ENCODE measurements at places on chromosomes 11 and 22. TPM values are rescaled to one million over a fixed set of nuclear protein-coding genes. Genes with fewer than 3 reads are reported as not detected.

SLC5A4 gene
- 0.16 TPM for total RNA-seq

DNA sequence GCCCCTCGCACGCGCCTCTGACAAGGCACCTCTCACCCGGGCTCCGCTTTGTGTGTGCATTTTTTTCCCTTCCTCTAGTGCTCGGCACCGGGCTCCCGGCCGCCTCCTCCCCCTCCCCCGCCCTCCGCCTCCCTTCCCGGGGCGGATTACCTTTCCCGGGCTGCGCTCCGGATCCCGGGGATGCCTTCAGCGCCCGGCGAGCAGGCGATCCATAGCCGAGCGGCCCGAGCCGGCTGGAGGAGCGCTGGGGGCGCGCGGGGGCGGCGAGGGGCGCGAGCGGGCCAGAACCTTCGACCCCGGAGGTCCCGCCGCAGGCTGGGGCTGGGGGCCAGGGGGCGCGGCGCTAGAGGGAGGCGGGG is 282 bp downstream of the MPPED2 start:
- H3K27ac ChIP-seq, result peak overlapping the region; percentile 93
- peak overlapping the region; percentile 95 for H3K4me3 ChIP-seq
- H3K4me1 ChIP-seq, result no peaks in the 10 kb centered on the region
- peak; percentile 30 for DNase-seq

- no peak overlapping the region for H3K27ac ChIP-seq
- peaks cover 47% of the 10 kb centered on the region for H3K36me3 ChIP-seq
- no peaks in the 10 kb centered on the region for H3K27me3 ChIP-seq
- DNase-seq, result no peak
- peaks cover 17% of the 10 kb centered on the region for H3K4me1 ChIP-seq
- no peak overlapping the region for H3K4me3 ChIP-seq
These were observed 36.0 kb upstream of the GNB1L start for GRCh38 chr22:19890502-19891316.

- peaks cover 54% of the 10 kb centered on the region for H3K4me1 ChIP-seq
- no peak for DNase-seq
- H3K36me3 ChIP-seq, result no peaks in the 10 kb centered on the region
- peaks cover 9% of the 10 kb centered on the region for H3K27me3 ChIP-seq
- peak overlapping the region; percentile 72 for H3K4me3 ChIP-seq
These were observed 2.3 kb downstream of the MN1 start for GRCh38 chr22:27799015-27799826.

DNA sequence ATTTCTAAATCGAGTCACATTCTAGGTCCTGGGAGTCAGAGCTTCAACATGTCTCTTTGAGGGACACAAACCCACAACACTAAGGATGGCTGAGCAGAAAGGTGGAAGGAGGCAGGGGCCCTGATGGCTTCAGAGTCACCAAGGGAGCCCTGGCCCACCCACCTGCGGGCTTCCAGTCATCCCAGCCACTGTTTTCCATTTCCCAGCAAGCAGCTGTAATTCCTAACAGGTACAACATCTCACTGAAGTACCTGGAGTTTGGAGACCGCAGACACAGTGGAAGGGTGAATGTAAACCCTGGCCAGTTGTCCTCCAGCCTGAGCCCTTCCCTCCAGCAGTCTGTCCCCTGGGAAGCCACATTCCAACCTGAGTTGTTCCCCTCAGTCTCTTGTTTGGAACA is 562.8 kb downstream of the TBC1D22A start:
- H3K4me3 ChIP-seq, result no peak overlapping the region
- no peak overlapping the region for H3K27ac ChIP-seq
- no peak for DNase-seq

POTEH gene
- not detected for total RNA-seq

RRAS2 gene
- 27.7 TPM for total RNA-seq

WBP2NL gene
- total RNA-seq, result 0.18 TPM

GRCh38 chr11:131534611-131535010 is 164.2 kb downstream of the NTM start:
- no peak overlapping the region for H3K27ac ChIP-seq
- H3K4me1 ChIP-seq, result no peaks in the 10 kb centered on the region
- H3K4me3 ChIP-seq, result no peak overlapping the region
- no peaks in the 10 kb centered on the region for H3K36me3 ChIP-seq
- H3K27me3 ChIP-seq, result peaks cover 11% of the 10 kb centered on the region

GRCh38 chr22:25482091-25482760 is 82.2 kb upstream of the GRK3 start:
- H3K27me3 ChIP-seq, result no peaks in the 10 kb centered on the region
- H3K36me3 ChIP-seq, result no peaks in the 10 kb centered on the region
- no peak overlapping the region for H3K27ac ChIP-seq
- no peak for DNase-seq
- H3K4me1 ChIP-seq, result peaks cover 18% of the 10 kb centered on the region

- no peak overlapping the region for H3K4me3 ChIP-seq
- H3K4me1 ChIP-seq, result no peaks in the 10 kb centered on the region
- no peak overlapping the region for H3K27ac ChIP-seq
- DNase-seq, result peak; percentile 27
- no peaks in the 10 kb centered on the region for H3K36me3 ChIP-seq
- H3K27me3 ChIP-seq, result no peaks in the 10 kb centered on the region
These were observed 227.0 kb upstream of the NCAM1 start for GRCh38 chr11:112734207-112734606.

GRCh38 chr11:65152122-65152521 is 17.8 kb upstream of the SYVN1 start:
- no peak overlapping the region for H3K27ac ChIP-seq
- H3K36me3 ChIP-seq, result no peaks in the 10 kb centered on the region
- peaks cover 32% of the 10 kb centered on the region for H3K4me1 ChIP-seq
- no peak for DNase-seq

PARVG gene
- total RNA-seq, result 16.2 TPM

PTPRJ gene
- 5.6 TPM for total RNA-seq

ADM gene
- 63.7 TPM for total RNA-seq

IMMP1L gene
- 19.8 TPM for total RNA-seq

DNA sequence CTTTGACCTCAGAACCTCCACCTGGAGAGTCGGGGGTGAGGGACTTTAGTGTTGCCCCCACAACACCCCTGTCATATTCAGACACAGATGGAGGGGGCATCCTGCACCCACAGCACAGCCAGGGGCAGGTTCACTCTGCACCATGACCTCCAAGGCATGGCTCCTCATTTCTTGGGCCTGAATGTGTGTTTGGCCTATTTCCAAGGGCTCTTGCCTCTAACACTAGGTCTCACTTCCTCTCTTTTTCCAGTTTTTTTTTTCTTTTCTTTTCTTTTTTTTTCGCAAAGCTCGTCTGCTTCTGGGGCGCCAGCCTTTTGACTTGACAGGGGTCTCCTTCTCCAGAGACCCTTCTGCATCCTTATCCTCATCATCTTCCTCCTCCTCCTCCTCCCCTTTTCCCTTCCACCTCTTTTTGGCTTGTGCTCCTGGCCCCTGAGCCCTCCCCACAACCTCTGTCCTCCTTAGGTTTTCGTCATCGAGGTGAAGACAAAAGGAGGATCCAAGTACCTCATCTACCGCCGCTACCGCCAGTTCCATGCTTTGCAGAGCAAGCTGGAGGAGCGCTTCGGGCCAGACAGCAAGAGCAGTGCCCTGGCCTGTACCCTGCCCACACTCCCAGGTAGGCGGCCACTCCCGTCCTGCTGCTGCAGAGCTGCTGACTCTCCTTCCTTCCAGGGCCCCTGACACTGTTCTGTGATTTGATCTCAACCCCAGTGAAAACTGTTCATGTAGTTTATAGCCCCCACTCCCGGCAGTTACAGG is 3.8 kb downstream of the NCF4 start:
- H3K4me1 ChIP-seq, result peaks cover 57% of the 10 kb centered on the region
- no peak for DNase-seq
- peaks cover 24% of the 10 kb centered on the region for H3K27me3 ChIP-seq
- no peak overlapping the region for H3K4me3 ChIP-seq
- H3K36me3 ChIP-seq, result no peaks in the 10 kb centered on the region
- peak overlapping the region; percentile 95 for H3K27ac ChIP-seq

TSSK2 gene
- total RNA-seq, result not detected

TRPM5 gene
- total RNA-seq, result not detected

DNA sequence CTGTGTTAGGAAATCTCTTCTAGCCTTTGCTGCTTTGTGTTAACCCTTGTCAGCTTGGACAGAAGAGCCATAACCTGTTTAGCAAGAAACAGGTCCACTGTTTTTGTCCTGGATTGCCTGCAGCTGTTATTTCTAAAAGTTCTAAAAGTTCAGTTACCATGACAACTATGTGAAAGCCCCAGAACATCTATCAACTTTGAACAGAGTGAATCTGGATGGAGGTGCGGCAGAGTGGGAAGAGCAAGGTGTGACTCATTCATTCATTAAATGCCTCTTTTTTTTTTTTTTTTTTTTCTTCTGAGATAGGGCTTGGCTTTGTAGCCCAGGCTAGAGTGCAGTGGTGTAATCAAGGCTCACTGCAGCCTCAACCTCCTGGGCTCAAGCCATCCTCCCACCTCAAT is 50.5 kb downstream of the RBX1 start:
- H3K27ac ChIP-seq, result no peak overlapping the region
- H3K36me3 ChIP-seq, result no peaks in the 10 kb centered on the region
- H3K4me3 ChIP-seq, result no peak overlapping the region
- DNase-seq, result no peak
- H3K27me3 ChIP-seq, result no peaks in the 10 kb centered on the region

Data from heart right ventricle (tissue), 16 donors.